ENCODE measurements at places on chromosomes 11 and 22. TPM values are rescaled to one million over a fixed set of nuclear protein-coding genes. Genes with fewer than 3 reads are reported as not detected.

GRCh38 chr11:37503411-37504059, 905.5 kb upstream of the RAG2 start:
- DNase-seq = no peak

PRPF19 gene
- 148 TPM for polyA plus RNA-seq

GRCh38 chr11:9399466-9399865, 15.0 kb downstream of the IPO7 start:
- no peak for DNase-seq

GRCh38 chr11:75543806-75544205, 18.1 kb upstream of the GDPD5 start:
- DNase-seq = no peak

IFTAP gene
- 62.9 TPM for polyA plus RNA-seq

NXPE2 gene
- 0.26 TPM for polyA plus RNA-seq

- DNase-seq = no peak
Observed at GRCh38 chr22:17087498-17088131, 2.8 kb downstream of the IL17RA start.

DNA sequence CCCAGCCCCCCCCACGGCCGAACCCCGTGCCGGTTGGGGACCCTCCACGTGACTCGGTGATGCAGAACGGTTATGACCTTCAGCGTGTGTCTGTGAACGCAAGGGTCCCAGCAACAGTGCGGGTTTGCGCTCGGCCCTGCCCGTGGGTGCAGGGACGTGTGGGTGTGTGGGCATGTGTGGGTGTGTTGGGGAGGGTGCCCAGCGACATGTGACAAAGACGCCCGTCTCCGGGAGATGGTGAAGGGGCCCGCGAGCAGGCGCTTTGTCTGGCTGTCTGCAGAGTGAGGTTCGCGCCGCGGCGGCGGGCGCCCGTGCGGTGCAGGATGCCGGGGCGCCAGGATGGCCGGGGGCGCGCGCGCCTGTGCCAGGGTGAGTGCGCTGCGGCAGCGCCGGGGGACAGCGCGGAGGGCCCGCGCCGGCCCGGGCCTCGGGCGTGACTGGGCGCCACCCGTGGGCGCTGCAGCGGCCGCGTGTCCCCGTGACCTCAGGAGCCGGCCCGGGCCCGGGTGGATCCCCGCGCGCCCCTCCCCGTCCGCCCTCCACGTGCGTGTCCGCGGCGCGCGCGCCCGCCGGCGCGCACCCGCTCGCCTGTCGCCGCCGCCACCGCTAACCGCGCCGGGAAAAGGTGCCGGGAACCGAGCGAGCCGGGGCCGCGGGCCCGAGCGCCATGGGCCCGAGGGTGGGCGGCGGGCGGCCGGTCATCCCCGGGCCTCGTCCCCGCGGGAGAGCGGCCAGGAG, at the start of gene LRFN4:
Gene LRFN4, plus strand, starts transcription at position 569 of the 738 bp plus-strand sequence. CDS start 681 bp downstream, outside the sequence.
- no peak for DNase-seq

DNA sequence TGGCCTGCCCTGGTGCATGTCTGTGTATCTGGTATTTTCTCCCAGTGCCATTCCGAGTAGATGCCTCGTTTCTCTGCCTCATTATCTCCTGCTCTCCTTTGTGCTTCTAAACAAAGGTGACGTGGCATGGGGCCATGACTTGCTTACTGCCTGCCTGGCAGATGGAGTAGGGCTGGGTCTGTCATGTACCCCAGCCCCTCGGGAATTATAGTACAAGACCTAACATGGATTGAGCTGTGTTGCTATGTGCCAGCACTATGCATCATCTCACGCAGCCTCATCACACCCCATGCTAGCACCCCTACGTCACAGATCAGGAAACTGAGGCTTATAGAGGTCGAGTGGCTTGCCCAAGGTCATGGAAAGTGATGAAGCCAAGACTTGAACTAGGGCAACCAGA, 88.1 kb downstream of the GALNT18 start:
- DNase-seq = no peak

CLCF1 gene
- polyA plus RNA-seq = 4.3 TPM

TUB gene
- polyA plus RNA-seq = 27.0 TPM

- no peak for DNase-seq
Observed at GRCh38 chr11:33774736-33775466, 581 bp upstream of the FBXO3 start.

- no peak for DNase-seq
Observed at GRCh38 chr11:102577723-102578122, 47.2 kb upstream of the MMP7 start.

BARX2 gene
- 0.62 TPM for polyA plus RNA-seq

All from renal cortex interstitium (tissue), 15 donors.